ENCODE measurements at places on chromosomes 12 and 14.

- no peak for DNase-seq
Measured at GRCh38 chr12:17342381-17342961, 736.5 kb upstream of the LMO3 start.

DNA sequence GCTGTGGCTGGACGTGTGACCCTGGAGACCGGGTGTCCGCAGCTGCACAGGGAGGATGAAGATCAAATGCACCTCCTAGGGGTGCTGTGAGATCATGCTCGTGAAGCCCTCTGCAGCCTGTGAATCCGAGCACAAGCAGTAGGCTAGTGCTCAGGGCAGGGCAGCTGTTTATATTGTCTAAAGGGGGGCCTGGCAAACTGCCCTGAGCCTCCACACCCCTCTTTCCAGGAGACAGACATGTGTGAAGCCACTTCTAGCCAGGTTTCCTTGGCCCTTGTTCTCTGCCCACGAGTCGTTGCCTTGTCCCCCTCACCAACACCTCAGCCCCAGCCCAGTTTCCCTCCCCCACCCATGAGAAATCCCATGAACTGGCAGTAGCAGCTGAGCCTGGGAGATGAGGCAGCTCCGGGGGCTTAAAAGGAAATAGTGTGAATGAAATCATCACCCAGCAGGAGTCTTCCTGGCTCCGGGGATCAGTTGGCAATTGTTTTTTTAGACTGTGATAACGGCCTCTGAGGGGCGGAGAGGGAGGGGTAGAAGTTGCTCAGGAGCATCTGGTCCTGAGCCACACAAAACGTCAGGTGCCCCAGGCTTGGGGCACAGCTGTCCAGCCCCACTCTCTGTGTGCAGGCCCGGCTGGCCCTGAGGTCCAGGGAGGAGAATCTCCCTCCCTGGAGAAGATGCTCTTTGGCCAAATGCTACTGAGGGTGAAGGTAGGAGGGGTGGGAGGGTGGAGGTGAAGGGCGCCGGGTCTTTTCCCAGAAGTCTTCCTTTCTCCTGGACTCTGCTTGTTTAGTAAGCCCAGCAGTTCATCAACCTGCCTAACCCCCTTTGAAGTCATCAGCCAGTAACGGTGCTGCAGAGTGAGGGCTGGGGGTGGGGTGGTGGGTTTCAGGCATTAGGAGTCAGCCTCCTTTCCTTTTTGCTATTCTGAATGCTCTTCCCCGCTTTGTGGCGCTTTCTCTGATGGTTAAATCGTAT is 4.0 kb downstream of the FGF6 start:
- DNase-seq, result no peak

- no peak for DNase-seq
Measured at GRCh38 chr12:124507188-124508109, 60.0 kb downstream of the NCOR2 start.

DNA sequence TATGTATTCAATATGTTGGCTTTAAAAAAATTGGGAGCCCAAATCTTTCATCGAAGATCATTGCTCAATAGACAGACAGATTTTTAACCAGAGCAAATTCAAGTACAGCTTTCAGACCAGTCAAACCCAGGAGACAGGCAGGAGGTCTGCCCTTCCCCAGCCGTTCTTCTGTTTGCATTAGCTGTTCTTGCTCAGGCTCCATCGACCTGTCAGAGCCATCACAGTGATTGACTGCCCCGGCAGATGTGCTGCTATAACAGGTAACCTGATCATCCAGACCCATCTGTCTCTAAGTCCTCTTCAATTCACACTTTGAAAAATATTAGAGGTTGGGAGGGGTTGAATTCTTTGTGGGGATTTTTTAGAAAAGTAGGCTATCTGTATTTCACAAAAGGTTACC is 453.5 kb downstream of the FOXG1 start:
- DNase-seq, result no peak

- DNase-seq, result no peak
Measured at GRCh38 chr12:18990856-18991255, 138.7 kb upstream of the PLEKHA5 start.

DNA sequence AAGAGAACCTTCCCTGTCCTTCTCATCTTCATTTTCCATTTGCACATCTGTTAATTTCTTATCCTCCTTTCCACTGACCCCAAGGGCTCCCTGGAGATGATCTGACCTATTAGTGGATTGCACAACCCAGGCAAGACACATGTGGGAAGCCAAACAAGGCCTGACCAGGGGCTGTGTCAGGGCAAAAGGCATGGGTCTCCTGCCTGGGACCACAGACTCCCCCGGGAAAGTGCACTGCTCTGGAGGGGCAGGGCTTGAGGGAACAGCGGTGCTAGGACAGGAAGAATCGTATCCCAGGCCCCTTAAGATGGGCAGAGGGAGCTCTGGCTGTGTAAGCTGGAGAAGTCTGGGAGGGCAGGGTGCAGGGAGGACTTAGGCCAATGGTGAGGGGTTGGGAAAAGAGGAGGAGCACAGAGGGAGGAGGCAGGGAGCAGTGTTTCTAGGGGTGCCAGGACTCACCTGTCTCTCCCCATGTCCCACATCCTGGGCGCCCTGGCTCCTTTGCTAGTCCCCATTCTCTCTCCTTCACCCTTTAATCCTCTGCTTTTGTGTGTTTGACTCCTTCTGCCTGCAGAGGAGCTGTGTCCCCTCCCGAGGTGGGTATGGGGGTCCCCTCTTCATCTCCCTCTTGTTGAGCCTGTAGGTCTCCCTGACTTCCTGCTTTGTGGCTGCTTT is 25.3 kb downstream of the PLEKHG3 start:
- DNase-seq, result no peak

GRCh38 chr14:93076755-93077154 is 39.0 kb downstream of the ITPK1 start:
- no peak for DNase-seq

Measured in CD4-positive, alpha-beta T cell treated with Interleukin-15 for 1 hour (primary cell).